ENCODE measurements at places on chromosomes 12 and 14. TPM values are rescaled to one million over a fixed set of nuclear protein-coding genes. Genes with fewer than 3 reads are reported as not detected.

DNA sequence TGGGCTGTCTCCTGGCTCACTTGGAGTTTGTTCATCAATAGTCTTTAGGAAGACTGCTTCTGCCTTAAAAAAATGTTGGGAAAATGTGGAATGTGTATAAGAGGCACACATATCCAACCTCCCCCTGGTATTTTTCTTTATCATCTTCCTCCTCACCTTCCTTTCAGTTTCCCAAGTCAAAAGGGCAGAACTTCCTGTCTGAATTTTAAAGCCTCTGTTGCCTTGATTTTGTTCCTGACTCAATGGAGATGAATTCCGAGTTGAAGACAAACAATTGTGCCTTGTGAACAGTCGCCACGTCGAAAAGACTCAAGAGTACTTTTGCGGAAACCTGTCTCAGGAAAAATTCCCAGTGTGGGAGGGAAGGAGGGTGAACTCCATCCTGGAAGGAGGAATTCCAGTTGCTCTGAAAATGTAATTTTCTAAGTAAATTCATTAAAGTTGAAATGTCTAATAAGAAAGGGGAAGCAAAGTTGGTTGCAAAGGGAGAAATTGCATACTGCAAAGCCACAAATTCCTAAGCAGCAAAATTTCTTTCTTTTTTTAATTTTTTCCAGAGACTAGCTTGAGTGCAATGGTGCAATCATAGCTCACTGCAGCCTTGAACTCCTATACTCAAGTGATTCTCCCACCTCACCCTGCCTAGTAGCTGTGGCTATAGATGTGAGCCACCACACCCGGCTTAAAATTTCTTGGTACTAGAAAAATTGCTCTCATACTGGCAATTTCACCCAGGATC, 50.2 kb upstream of the ELK3 start:
- no peak for DNase-seq

DNA sequence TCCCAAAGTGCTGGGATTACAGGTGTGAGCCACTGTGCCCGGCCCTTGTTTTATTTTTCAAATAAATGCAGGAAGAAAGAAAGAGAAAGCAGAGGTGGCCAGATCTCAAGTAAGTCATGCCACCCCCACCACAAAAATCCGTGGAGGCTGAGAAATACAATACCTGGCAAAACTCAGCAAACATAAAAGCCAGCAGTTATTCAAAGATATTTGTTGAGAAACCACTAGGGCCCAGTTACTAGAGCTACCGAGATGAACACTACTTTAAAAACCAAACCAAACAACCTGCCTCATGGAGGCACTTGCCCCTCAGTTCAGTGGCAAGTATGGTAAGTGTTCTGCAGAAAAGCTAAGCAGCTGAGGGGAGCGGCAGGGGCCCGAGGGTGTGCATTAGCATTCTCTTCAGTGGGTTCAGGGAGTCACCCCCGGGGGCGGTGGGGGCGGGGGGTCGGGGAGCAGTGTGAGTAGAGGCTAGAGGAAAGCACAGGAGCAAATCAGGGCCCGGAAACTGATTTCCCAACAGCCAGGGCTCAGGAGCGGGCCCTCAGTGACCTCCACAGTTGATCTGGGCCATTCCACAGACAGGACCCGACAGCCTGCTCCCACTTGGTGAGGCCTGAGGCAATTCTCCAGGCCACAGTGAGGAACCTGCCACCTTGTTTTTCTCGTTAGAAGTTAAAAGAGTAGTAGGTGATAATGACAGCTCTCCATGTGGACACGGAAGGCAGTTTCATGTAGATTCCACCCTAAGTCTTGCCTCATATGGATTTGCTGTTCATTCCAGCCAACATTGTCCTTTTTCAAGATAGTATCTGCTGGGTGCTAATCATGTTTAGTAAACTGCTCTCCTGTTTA, 8.6 kb downstream of the EVL start:
- no peak for DNase-seq

DNA sequence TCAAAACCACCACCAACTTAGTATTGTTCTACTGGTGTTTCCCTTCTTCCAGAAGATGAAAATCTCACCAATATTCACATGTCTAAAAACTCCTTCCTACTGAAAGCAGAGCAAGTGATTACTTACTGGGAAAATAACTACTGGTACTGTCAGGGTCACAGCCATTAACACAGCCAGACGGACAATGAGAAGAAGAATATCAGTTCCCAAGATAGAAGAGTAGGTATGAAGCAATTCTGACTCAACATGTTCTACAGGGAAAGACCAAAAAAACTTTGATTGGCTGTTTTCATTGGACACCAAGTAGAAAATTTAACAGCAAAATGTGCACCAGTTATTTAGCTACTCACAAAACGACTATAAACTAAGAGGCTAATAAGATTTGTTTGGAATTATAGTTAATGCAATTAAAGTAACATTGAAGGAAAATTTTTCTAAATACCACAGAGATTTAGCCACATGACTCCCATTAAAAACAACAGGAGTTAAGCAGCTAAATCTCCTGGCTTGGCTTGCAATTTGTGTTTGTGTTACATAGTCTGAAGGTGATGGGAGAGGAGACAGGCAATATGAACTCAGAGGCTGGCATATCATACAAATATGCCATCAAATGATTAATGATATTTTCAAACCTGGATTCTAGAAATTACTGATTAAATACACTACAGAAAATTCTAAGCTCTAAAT, 9.5 kb downstream of the SLC38A2 start:
- DNase-seq, result no peak

GRCh38 chr12:43338848-43339526, 213.0 kb downstream of the ADAMTS20 start:
- no peak for DNase-seq

GRCh38 chr12:132710043-132710404, 618 bp upstream of the PGAM5 start:
- DNase-seq, result no peak

GRCh38 chr12:104712477-104712876, 245.6 kb downstream of the SLC41A2 start:
- no peak for DNase-seq

- DNase-seq, result no peak
These were observed 1.4 kb downstream of the PTHLH start for GRCh38 chr12:27971121-27971489.

- no peak for DNase-seq
These were observed 499 bp upstream of the PRKAG1 start for GRCh38 chr12:49019120-49019430.

GRCh38 chr12:45730348-45731189, 1.1 kb downstream of the ARID2 start:
- no peak for DNase-seq

- no peak for DNase-seq
These were observed 216.4 kb downstream of the LRIG3 start for GRCh38 chr12:58703866-58704265.

- DNase-seq, result no peak
These were observed 33.7 kb upstream of the LRP1-AS start for GRCh38 chr12:57181072-57181471.

GRCh38 chr12:2998789-2999264, 39.6 kb downstream of the TEAD4 start:
- no peak for DNase-seq

DNA sequence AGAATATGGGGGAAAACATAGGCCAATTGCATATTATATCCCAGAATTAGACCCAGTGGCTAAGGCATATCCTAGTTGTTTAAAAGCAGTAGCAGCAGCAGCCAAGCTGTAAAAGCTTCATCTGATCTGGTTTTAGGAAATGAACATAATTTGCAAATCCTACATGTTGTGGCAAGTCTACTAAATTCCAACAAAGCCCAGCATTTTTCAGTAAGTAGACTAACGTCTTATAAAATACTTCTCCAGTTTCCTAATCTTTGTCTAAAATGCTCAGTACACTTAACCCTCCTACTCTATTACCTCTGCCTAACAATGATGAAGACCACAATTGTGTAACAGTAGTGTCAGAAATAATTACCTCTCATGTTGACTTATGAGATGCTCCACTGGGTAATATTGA, 70.9 kb upstream of the RERGL start:
- no peak for DNase-seq

Gene PKP2
- 21.4 TPM for total RNA-seq

Gene EIF4B
- total RNA-seq, result 493 TPM

Gene SAMD15
- 0.48 TPM for total RNA-seq

Gene C14orf180
- total RNA-seq, result not detected

Gene TEAD4
- 14.9 TPM for total RNA-seq
